Omental fat pad (tissue), 4 donors: ENCODE measurements at places on chromosomes 16 and 17.

DNA sequence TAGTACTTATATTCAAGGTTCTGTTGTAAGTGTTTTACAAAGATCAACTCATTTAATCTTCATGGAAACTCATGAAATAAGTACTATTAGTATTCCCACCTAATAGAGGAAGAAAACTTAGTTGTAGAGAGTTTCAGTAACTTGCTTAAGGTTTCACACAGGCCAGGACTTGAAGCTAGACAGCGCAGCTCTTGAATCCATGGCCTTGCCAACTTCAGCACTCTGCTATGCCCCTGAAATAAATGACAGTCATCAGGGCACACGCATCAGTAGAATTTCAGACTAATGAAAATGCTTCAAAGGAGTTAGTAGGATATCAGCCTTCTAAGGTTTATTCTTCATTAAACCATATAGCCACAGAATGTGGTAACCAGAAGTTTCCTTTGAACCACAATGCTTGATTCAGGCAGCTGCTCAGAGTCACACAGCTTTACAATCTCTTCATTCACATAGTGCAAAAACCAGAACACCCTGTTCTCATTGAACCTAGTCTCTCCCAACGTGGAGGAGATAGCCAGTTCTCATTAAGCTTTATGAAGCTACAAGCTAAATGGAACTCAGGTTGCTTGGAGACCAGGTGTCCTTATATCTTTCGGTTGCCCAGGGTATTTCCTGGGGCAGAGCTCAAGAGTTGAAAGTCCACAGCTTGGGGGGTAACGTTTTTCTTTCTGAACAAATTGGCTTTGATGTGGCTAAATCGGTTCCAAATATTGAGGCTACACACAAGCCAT is 39.7 kb downstream of the KCNJ2 start:
- no peak for DNase-seq

GRCh38 chr17:74525465-74525725 is 5.9 kb downstream of the CD300LB start:
- no peak for DNase-seq

DNA sequence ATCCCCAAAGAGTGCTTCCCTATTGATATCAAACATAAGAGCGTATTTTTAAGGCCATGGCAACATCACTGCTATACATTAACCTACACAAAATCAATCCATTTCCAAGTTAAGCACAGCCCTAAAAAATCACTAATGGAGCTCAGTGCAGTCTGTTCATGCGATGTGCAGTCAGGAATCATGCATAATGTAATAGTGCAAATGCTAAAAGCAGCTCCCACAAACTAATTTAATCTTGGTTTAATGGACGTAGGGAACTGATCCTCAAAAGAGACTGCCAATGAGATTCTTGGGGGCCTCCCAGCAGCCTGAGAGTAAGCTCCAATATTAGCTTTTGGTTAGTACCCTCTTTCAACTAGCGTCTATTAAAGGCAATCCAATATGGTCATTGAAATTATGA is 245.9 kb downstream of the TOX3 start:
- no peak for DNase-seq

DNA sequence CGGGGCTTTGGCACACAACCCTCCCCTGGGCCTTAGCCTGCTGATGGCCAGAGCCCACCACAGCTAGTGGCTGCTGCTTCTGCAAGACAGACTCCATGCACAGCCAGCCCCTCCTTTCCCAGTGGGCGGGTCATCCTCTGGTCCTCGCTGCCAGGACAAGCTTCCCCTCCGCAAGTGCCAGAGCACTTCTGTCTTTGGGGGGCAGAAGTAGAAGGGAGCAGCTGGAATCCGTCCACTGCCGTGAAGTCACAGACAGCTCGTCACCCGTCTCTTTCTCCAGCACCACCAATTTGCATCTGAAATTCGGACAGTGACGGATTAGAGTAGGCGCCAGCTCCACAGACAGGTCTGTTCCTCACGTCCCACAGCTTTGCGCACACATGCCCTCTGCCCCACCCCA is 31.3 kb upstream of the NAT9 start:
- DNase-seq: no peak

- no peak for DNase-seq
Measured at GRCh38 chr17:22514315-22514714, 822.0 kb downstream of the KCNJ18 start.

- DNase-seq: no peak
Measured at GRCh38 chr17:48472411-48473281, 42.6 kb upstream of the SKAP1 start.

- no peak for DNase-seq
Measured at GRCh38 chr17:35531160-35531559, 6.3 kb downstream of the SLFN12L start.

- DNase-seq: no peak
Measured at GRCh38 chr16:54316095-54316889, 29.7 kb upstream of the IRX3 start.

DNA sequence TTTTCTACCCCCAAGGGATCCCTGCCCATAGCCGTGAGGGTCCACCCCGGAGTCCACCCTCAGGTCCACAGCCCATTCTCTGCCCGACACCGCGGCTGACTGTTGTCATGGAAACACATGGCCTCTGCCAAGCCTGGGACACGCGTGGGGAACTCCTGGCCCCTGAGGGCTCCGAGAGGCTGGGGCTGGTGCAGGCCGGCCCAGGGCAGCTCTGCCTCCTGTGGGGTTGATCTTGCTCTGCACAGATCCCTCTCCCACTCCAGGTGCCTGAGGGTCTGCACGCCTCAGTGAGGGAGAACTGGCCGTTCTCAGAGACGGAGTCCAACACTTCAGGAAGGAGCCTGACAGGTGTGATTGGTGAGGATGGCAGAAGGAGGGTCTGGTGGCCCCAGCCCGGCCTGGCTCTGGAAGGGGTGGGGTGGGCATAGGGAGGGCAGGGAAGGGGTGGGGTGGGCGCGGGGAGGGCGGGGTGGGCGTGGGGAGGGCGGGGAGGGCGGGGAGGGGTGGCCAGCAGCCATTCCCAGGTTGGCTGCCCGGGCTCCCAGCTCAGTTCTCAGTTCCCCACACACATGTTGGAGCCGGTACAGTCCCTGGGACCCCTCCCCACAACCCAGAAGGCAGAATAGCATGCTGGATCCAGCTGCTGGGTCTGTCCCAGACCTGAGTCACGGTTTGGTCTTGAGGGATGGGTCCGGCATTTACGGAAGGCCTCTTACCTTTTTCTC is 6.4 kb downstream of the MRPL28 start:
- no peak for DNase-seq

DNA sequence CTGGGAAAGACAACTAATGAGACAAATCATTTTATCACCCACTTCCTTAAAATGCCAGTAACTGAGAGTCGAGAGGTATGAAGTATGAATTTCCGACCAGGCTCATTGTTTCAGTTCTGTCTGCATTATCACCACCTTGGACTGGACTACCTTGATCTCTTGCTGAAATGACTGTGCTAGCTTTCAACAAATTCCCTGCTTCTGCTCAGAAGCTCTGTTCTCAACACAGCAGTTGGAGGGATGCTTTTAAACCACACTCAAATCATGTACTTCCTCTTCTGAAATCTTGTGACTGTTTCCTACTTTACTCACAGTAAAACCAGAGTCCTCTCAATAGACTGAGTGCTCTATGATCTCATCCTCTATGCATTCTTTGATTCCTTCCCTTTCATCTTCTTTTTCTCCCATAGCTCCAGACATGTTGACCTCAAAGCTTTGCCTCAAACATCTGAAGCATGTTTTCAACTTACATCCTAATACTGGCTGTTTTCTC is 195.8 kb downstream of the KCNJ2 start:
- DNase-seq: no peak

DNA sequence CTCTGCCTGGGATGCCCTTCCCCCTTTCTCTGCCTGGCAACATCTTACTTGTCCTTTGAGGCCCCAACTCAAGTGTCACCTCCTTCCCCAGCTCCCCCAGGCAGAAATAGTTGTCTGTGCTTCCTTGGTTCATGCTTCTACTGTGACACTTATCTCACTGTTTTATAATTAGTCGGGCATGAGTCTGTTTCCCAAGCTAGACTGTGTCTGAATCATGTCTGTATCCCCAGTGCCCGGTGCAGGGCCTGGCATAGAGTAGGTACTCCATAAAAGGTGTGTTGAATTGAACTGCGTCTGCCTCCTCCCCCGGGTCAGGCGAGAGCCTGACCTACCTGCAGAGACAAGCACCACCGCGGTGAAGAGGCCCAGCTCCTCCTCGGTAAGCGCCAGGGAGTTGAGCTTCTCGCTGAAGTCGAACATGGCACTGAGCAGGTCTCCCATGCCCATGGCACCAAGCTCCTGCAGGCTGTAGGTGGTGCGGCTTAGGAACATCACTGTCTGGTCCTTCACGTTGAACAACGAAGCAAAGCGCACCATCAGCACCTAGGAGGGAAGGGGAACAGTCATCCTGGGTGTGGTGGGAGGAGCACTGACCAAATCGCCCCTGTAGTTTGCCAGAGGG is 6.7 kb downstream of the NR1D1 start:
- DNase-seq: no peak

DNA sequence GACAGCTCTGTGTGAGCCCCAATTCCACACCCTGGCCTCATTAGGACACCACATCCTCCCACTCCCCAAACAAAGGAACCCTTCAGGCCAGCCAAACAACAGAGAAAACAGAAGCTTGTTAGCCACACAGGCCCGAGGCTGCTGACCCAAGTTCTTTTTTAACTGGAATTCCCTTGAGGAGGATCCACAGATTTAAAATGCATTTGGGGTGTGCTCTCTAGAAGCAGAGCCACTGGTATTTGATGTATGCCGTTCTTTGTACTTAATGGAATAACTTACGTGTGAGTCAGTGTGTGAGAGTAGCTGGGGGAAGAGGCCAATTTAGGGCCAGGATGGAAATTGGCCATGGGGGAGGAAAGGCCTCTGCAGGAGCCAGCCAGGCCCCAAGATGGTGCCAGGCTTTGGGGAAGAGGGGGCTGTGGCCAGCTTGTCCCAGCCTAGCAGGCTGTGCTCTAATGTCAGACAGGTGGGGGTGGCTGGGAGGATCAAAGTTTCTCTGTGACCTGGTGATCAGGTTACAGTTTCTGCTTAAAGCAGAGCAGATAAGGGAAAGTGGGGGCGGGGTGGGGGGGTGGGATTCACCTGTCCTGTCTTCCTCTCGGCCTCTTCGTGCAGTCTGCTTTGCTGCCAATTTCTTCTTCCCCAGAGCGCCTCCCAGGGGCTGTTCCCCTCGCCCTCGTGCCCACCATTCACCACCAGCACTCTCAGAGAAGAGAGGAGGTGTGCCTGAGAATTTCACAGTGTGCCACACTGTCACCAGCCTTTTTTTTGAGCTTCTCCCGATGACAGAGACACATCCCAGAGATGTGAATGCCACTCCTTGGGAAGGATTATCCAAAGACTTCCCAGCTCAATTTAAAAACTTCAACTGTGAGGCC is 50.8 kb downstream of the TOM1L2 start:
- no peak for DNase-seq

GRCh38 chr17:17506893-17507464 is 10.8 kb upstream of the RASD1 start:
- no peak for DNase-seq

DNA sequence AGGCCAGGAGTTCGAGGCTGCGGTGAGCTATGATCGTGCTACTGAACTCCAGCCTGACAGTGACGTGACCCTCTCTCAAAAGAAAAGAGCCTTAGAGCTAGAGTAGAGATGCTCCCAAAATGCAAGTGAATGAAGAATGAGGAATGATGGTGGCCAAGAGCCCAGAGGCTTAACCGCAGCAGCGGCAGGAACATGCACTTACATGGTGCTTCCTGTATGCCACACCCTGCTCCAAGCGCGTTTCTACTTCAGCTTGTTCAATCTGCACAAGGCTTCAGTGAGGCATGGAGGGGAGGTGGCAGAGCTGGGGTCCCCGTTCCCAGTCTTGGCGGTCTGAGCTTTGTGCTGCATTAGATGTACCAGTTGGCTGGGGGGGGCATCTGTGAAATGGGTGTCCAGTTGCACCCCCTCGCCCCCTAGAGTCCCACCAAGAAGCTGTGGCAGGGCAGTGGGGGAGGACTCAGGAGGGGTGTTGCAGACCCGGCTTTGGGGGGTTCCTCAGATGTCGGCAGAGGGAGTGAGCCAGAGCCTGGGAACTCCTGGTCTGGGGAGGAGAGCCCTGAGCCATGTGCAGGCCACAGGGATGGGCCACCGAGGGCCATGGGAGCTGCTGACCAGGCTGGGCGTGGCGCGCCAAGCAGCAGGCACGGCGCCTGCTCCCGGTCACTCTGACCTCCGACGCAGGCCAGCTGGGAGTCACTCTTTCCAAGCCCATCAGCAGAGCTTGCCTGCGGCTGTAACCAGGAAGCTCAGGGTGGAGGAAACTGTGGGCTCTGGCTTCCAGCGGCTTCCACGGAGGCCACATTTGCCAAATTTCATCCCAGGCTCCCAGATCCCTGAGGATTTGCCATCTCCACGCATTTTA is 260.1 kb downstream of the PARN start:
- no peak for DNase-seq

DNA sequence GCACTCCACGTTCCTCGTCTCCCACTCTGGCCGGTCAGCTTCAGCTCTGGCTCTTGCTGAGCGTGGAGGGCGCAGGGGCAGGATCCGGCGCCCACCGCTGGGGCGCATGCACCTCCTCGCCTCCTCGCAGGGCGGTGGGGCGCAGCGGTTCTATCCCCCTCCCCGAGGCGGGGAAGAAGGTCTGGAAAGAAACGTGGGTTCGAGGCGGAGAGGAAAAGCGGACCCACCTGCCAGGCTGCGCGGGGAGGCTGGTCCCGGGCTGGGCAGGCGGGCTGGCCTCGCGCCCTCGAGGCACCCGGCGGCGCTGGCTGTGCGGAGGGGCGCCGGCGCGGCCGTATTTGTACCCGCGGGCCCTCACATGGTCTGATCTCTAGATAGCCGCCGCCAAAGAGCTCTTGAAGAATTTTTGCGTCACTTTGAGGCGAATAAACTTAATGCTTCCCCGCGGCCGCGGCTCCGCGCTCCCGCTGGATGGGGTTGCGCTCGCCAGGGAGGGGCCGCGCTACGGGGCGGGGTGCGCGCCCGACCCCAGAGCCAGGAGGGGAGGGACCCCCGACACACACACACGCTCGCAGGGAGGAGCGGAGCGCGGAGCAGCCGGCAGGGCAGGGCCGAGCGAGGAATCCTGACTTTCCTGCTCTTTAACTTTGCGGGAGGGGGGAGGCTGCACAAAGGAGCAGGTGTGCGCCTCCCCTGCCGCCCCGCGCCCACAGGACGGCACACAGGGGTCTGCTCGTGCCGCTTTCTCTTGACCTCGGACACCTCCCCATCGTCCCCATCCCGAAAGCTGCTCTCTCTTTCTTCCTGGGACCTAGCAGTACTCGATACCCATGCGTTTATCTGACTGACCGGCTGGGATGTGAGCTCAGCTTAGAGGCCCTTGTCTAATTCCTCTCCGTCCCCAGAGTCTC is at the start of gene SLC6A4:
TSS of gene SLC6A4 (minus strand) at position 312 of the 911 bp plus-strand sequence. CDS start 13,739 bp downstream, outside the sequence.
- no peak for DNase-seq

- no peak for DNase-seq
Measured at GRCh38 chr16:21265104-21265837, 12.8 kb downstream of the CRYM start.

- DNase-seq: no peak
Measured at GRCh38 chr17:11807606-11808005, 189.7 kb downstream of the ZNF18 start.

GRCh38 chr16:87123356-87124001 is 193.7 kb downstream of the C16orf95 start:
- no peak for DNase-seq

- DNase-seq: no peak
Measured at GRCh38 chr17:62720126-62720850, 87.8 kb downstream of the MARCHF10 start.

GRCh38 chr16:27551036-27551435 is 1.1 kb downstream of the KATNIP start:
- DNase-seq: no peak
